Progenitor cell of endocrine pancreas (in vitro differentiated cells): ENCODE measurements at places on chromosomes 4 and X. TPM values are rescaled to one million over a fixed set of nuclear protein-coding genes. Genes with fewer than 3 reads are reported as not detected.

The NOX1 gene
- total RNA-seq, result not detected in 2 replicates

The IL2RG gene
- total RNA-seq, result 0.16 and 0.41 TPM in 2 replicates

- no peak for DNase-seq
These were observed 99.1 kb downstream of the FRYL start for GRCh38 chr4:48680848-48681568.

DNA sequence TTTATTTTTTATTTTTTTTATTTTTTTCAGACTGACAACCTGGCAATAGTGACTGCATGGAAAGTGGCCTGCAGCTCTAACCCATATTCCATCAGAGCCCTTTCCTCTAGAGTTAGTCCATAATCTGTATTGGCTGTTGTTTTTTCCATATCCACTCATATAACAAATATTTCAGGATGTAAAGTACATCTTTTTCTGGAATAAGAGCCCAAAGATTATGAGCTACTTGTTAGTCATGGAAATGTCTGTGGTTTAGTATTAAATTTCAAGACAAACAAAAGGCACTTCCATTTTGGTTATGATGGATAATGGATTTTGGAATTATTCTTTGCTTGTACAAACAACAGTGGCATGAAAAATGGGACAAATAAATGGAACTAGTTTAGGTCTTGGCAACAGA lies 296.0 kb upstream of the HS3ST1 start:
- no peak for DNase-seq

- no peak for DNase-seq
These were observed 84.7 kb downstream of the PPA2 start for GRCh38 chr4:105389167-105389566.

- no peak for DNase-seq
These were observed 646.4 kb downstream of the IL1RAPL1 start for GRCh38 chrX:29233592-29234183.

- no peak for DNase-seq
These were observed 24.2 kb upstream of the MXRA5 start for GRCh38 chrX:3370656-3371055.
